ENCODE measurements at places on chromosomes 6 and 20. TPM values are rescaled to one million over a fixed set of nuclear protein-coding genes. Genes with fewer than 3 reads are reported as not detected.

DNA sequence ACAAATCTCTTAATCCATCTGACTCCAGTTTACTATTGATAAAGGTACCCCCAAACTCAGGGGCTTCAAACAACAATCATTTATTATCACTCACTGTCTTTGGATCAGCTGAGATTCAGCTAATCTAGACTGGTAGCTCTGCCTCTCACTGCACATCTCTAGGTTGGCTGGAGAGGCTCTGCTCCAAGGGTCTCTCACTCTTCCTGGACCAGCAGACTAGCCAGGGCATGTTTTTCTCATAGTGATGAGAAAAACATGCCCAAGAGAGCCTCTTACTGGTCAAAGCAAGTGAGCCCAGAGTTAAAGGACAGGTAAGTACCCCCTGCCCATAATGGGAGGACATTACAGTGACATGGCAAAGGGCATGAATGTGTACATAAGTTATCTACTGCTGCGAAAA, 115.1 kb upstream of the BEND3 start:
- no peaks in the 10 kb centered on the region for H3K36me3 ChIP-seq
- no peak overlapping the region for H3K4me3 ChIP-seq
- no peak overlapping the region for H3K27ac ChIP-seq
- no peaks in the 10 kb centered on the region for H3K4me1 ChIP-seq
- no peak for DNase-seq

DNA sequence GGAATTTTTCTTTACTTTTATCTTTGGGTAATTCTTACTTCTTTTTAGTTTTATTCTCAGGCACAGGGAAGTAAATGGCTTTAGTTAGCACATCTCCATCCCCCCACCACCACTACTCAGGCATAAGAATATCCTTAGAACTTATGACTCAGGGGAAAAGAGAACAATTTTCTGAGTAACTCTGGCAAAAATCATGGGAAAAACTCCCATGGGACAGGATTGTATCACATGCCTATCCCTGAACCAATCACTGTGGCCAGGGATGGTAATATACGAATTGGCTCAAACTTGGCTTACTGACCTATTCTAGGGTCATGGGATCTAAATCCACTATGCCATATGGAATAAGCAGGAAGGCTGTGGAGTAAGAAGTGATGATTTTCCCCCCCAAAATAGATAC, 339.1 kb downstream of the BTBD3 start:
- H3K27me3 ChIP-seq, result no peaks in the 10 kb centered on the region
- H3K4me3 ChIP-seq, result no peak overlapping the region
- no peak for DNase-seq
- H3K27ac ChIP-seq, result no peak overlapping the region
- H3K4me1 ChIP-seq, result no peaks in the 10 kb centered on the region

DNA sequence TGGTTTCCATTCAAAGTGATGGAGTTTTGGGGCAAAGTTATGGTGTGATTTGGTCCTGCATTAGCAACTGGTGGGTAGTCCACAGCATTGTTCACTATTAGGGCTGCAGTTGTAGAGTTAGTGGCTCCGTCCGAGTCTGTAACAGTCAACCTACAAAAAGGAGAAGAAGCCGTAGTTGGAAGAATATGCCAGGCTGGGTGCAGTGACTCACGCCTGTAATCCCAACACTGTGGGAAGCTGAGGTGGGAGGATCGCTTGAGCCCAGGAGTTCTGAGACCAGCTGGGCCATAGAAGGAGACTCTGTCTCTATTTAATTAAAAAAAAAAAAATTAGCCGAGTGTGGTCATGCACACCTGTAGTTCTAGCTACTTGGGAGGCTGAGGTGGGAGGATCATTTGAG, 69.5 kb downstream of the KIAA0319 start:
- no peak overlapping the region for H3K27ac ChIP-seq
- H3K36me3 ChIP-seq, result no peaks in the 10 kb centered on the region
- H3K27me3 ChIP-seq, result no peaks in the 10 kb centered on the region
- no peak overlapping the region for H3K4me3 ChIP-seq
- H3K4me1 ChIP-seq, result peaks cover 3% of the 10 kb centered on the region

- no peak overlapping the region for H3K4me3 ChIP-seq
- no peaks in the 10 kb centered on the region for H3K27me3 ChIP-seq
- no peaks in the 10 kb centered on the region for H3K36me3 ChIP-seq
- peaks cover 19% of the 10 kb centered on the region for H3K4me1 ChIP-seq
- no peak overlapping the region for H3K27ac ChIP-seq
- DNase-seq, result no peak
Observed at GRCh38 chr6:138580040-138580439, 80.7 kb upstream of the NHSL1 start.

- no peaks in the 10 kb centered on the region for H3K27me3 ChIP-seq
- H3K27ac ChIP-seq, result peak overlapping the region; percentile 53
- H3K4me1 ChIP-seq, result peaks cover 18% of the 10 kb centered on the region
- no peak for DNase-seq
- no peaks in the 10 kb centered on the region for H3K36me3 ChIP-seq
Observed at GRCh38 chr6:54085541-54085940, 25.7 kb upstream of the MLIP start.

The CD24 gene
- 148 TPM for polyA plus RNA-seq

The B3GAT2 gene
- 1.3 TPM for polyA plus RNA-seq

The ZSCAN16 gene
- 9.3 TPM for polyA plus RNA-seq

The SYNE1 gene
- polyA plus RNA-seq, result 14.6 TPM
